Stimulated activated naive B cell treated with anti-CD40 and anti-IgM and Interleukin-4, amounts not matched to agents 10 μg/mL and 1 μg/mL and 100 μg/mL, for 72 hours (primary cell): ENCODE measurements at places on chromosomes 1 and 21.

DNA sequence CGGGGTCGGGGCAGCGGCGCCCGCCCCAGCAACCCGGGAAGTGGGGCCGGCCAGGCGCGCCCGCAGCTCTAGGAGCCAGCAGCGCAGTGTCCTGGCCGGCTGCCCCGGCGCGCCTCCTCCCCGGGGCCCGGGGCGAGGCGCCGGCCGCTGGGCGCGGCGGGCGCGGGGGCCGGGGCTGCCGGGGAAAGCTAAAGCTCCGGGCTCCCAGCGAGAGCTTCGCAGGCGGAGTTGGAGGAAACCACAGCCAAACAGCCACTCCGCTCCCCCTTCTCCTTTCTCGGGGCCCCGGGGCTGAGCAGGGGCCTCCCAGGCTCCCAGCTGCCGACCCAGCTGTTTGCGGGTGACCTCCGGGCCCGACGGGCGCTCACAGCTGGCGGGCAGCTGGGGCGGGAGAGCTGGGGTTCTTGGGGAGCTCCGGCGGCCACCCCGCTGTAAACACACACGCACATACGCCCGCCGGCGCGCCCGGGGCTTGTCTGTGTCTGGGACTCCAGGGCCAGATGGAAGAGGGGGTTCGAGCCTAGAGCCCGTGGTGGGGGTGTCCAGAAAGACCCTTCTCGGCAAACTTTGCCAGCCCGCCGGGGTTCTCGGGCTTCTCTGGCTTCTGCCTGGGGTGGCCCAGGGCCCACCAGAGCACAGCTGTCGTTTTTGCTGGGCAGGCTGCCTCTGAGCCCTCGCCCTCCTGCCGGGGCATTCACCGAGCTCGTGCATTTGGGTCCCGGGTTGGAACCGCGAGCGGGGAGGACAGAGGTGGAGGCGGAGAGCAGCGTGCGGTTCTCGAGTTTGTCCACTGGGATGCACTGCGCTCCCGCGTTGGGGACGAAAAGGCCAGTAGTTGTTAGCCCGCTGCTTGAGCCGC, 1.5 kb downstream of the AJAP1 start:
- no peak for DNase-seq

GRCh38 chr1:179195376-179195775, 34.1 kb downstream of the ABL2 start:
- no peak for DNase-seq

DNA sequence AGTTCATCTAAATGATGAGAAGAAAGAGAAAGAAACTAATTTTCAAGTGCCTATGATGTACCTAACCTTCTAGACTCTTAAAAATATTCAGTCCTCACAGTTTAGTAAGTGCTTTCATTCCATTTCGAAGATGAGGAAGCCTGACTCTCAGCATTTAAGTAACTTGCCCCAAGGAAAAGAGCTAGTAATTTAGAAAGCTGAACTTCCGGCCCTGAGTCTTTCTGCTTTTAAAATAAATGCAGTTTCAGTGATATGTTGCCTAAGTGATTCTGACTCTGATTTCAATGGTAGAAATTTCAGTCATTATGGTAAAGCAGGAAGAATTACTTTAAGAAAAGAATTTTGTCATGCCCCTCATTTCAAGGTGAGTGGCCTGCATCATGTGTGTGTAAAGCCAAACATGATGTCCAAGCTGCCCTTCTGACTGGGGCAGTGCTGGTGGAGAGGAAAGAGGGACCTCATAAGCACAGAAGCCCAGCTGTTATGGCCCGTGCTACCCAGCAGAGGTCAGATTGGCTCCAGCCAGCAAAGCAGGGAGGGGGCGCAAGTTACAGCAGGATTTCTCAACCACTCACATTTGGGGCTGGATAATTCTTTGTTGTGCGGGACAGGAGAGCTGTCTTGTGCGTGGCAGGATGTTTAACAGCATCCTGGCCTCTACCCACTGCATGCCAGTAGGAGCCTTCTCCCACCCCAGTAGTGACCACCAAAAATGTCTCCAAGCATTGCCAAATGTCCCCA, 10.7 kb downstream of the ATP1A4 start:
- DNase-seq = no peak

GRCh38 chr1:42735056-42735455, 5.0 kb downstream of the CLDN19 start:
- DNase-seq = no peak

DNA sequence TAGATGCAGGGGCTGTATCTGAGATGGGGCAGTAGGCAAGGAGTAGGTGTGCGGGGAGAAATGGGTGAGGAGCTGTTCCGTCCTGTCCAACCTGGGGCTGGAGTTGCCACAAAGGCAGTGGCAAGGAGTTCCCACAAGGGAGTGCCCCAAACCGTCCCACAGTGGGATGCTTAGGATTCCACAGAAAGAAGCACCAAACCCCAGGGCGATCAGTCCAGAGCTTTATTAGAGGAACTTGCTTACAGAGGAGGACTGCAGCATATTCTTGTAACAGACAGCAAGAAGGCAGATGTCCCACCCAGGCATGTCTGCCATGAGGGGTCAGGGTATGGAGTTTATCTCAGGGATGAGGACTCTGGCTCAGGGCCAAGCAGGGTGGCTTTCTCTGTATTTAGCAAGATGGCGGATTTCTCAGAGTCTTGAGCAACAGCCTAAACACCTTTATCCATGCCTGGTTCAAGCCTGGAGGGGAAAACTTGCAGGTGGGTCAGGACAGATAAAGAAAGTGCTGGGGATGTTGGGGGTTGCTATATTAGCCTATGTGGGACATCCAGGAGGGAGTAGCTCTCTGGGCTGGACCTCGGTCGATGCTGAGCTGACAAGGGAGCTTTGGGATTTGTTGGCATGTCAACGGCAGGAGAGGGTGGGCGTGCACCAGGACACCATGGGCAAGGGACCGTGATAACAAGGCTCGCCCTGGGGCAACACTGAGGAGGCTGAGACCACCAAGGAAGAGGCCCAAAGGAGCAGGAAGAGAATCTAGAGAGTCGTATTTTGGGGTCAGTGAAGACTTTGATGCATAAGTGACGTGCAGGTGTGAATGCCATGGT, 32.8 kb downstream of the OBSCN start:
- DNase-seq = no peak

DNA sequence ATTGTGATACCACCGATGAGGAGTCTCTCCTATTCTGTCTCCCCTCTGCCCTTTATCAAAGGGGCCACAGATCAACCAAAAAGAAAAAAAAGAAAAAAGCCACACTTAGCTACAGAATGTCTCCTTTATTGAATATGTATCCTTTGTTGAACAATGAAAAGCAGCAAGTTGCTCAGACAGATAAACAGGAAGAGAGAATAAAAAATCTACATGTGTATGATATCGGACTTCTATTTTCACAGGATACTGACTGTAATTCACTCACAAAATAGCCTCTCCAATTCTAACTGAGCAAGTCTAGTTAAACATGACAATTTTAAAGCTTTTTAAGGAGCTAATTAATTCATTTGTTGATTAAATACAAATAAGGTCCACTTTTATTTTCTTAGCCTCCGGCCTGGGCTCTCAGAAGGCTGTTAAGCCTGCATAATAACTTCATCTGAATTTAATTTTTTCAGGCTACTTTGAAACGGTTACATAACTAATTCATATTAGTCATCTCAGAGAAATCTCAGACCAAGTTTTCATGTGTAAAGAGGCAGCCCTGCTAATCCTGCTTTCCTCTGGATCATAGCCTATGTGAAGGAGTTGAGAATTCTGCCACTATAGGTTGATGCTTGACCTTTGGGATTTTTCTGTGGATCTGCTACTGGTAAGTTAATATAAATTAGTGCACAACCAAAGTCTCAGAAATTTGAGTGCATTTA, 304.1 kb upstream of the NR5A2 start:
- DNase-seq = no peak
